ENCODE measurements at places on chromosomes 6 and 20.

- DNase-seq, result no peak
Observed at GRCh38 chr6:162485464-162485863, 242.1 kb downstream of the PRKN start.

DNA sequence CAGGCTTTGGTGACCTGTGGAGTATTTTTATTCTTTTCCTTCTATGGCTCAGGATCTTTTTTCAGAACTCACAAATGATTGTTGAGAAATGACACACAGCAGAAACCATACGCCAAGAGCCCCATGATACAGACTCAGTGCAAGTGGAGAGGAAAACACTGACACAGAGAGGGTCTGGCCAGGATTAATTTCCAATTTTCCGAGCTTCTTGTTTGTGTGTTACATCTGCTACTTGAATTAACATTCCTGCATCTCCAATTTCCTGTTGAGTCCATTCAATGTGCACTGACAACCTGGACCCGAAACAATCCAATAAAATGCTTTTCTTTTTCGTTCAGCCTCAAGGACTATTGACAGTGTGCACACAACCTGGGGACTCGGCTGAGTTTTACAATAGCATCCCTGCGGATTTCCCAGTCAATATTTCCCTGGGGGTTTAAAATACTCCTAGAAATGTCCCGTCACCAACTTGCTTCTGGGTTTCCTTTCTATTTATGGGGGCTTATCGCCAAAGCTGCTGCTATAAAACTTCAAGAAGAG is 4.9 kb upstream of the MLN start:
- no peak for DNase-seq

GRCh38 chr6:36852481-36853147 is 13.4 kb upstream of the CPNE5 start:
- no peak for DNase-seq

DNA sequence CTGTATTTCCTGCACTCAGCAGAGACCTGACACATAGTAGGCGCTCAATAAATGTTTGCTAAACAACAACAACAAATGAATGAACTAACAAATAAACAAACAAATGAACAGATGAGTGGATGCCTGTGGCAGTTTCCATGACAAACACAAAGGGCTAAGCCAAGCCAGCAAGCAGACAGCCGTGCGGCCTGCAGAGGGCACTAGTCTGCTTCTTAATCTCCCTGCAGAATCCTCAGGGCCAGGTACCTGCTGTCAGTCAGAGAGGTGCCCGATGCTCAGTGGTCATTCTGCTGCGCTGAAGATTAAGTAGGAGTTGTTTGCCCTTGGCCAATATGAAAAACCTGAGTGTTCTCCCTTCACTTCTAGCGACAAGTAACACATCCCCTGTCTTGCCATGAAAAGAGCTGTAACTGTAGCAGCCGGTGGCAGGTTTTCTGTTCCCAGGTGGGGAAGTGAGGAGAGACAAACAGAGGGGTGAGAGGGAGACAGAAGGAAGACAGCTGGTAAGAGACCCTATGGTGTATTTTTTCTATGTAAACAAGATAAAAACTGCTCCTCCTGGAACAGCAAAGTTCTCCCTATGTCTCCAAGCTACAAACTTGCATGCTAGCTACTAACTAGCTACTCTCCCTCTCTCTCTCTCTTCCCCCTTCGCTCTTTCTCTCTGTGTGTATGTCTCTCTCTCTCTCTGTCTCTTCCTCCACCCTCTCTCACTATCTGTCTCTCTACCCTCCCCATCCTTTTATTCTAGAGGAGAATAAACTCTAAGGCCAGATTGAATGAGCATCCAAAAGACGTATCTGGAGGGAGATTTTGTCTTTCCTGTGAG is at the start of gene MC3R:
TSS of gene MC3R (plus strand) at position 779 of the 829 bp plus-strand sequence. CDS start 112 bp downstream, outside the sequence.
- DNase-seq, result no peak

DNA sequence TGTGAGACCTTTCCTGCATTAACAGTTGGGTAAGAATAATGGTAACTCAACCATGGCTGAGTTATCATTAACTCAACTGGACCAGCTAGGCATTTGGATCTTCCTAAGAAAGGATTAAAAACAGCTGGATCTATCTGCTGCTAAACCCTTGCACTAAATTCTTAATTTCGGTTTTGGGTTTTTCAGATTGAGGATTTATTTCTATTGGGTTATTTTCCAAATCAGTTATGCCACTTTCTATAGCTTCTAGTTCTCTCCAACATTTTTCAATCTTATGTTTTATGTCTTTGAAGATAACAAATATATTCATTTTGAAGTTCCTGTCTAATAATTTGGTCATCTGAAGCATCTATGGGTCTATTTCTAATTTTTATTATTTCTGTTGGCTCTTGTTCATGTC is 92.5 kb downstream of the KIF13A start:
- no peak for DNase-seq

DNA sequence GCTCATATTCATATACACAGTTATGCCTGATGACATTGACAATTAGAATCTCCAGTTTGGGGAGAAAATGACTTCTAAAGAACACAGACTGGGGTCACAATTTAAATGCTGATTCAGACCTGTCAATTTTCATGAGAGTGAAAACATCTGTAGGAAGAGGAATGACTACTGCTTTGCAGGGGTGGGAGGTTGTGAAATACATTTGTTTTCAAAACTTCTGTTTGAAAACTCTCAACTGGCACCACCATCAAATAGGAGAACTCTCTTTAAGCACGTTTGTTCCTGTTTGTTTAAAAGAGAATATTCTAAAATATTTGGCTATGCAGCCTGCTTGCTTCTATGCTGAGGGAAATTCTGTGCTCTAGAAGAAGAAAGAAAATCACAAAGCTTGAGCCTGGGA is 50.8 kb upstream of the ADGRF5 start:
- DNase-seq, result no peak

All from AG04450 (cell line).